ENCODE measurements at places on chromosomes 6 and 20.

DNA sequence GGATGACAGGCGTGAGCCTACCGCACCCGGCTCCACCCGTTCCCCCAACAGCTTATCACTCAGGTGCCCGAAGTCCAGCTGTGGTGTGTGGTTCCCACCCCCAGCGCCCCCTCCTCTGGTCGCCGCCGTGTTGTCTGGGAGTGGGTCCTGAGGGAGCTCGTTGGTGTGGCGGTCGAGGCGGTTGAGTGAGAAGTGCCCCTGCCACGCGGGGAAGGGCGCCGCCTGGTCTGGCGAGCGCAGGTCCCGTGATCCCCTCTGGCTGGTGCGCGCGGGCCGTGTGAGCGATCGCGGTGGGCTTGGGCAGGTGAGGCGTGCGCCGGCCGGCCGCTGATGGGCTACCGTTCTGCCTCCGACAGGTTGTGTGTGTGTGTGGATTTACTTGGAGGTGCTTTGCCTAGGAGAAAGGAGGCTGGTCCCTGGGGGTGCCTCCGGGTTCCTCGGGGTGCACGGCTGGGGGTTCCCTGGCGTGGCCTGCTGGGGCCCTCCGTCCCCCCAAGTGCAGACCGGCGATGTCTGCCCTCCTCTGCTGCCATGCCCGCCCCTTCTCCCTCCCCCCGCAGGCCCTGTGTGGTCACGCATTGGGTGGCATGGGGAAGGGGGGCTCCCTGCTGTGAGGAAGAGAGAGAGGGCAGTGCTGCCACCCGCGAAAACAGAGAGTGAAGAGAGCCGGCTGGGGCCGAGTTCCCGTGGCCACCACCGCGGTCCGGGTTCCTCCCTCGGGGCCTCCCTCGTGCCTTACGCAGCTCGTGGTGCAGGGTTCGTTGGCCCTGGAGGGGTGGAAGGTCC lies 336.0 kb upstream of the DEFB115 start:
- DNase-seq: no peak

DNA sequence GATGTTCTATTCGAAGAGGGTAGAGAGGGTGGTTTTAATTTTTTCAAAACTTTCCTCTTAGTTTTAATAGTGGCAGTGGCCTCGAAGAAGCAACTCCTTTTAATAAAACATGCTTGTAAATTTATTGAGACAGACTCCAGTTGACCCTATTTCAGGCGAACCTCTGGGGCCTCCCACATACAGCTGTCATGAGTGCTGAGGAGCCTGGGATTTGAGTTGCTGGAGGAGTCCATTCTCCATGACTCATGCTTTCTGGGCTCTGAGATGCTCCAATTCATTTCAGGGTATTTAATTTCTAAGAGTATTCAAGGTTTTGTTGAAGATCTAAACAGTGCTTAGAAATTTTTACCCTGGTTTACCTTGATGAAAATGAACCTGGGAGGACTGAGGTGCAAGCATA lies 580.4 kb downstream of the CBLN4 start:
- DNase-seq: no peak

DNA sequence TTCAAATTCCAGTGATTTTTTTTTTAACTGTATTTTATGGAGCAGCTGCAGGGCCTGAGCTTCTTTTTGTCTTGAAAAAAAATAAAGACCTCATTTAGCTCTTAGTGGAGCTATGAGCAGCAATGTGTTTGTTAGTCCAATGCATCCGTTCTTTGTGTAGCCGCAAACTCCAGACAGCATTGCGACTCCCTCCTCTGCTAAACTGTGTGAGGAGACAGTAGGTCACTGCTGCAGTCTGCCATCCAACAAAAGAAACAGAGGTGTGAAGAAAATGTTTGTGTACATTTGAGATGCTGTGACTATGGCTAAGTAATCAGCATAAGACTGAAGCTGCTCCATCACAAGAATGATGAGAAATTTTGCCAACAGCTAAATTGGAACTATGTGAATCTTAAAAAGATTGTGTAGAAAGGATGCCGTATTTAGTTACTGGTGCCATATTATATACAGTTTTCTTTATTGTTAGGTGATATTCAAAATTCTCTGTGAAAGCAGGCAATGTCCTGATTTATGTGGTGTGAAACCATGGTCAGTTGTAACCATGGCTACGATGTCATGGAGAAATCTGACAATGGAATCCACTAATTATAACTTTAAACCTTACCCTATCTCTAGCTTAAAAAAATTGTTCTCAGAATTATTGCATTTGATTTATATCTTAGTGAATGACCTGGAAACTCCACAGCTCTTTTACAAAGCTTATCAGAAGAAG lies 428.8 kb upstream of the EPHA7 start:
- DNase-seq: no peak

DNA sequence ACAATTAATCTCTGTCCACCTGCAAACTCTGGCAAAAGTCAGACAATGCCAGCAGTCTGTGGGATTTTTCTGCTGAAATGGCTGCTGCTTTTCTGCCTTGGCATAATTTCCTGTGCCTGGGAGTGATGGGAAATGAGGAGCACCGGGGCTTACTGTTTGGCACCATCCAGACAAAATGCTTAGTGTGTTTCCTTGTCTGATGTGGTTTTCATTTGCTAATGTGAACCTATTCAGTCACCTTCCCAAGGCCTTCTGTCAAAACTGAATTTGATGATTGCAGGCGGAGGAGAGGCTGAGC lies 56.4 kb downstream of the CDH4 start:
- DNase-seq: no peak

- DNase-seq: peak; percentile 1
Measured at GRCh38 chr20:17525650-17526049, 5.5 kb downstream of the BFSP1 start.

DNA sequence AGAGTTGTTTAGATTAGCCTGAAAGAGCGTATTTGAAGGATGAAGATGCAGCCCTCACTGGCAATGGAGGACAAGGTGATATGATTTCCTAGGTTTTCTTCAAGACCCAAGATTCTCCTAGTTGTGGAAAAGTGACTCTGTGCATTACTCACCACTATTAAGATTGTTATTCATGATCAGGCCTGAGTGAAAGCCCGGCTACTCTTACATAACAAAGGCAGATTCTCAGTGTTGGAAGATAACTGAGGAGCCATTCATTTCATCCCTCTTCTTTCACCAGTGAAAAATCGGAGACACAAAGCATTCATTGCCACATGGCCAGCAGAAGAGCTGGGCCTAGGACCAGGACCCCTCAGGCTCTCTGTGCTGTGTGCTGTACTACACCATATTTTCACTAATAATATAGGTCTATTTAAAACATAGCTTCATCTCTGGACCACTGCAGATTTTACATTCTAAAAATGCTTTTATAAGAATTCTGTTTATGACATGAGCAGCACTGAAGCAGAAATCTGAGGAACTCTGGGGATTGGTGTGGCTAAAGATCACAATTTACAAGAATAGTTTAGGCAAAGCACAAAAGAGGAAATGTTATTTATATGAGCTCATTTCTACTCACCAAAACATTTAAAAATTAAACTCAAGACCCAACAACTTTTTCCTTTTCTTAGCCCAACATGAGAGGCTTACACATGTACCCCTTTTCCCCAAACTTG lies 181.9 kb upstream of the CCN2 start:
- peak; percentile 48 for DNase-seq

DNA sequence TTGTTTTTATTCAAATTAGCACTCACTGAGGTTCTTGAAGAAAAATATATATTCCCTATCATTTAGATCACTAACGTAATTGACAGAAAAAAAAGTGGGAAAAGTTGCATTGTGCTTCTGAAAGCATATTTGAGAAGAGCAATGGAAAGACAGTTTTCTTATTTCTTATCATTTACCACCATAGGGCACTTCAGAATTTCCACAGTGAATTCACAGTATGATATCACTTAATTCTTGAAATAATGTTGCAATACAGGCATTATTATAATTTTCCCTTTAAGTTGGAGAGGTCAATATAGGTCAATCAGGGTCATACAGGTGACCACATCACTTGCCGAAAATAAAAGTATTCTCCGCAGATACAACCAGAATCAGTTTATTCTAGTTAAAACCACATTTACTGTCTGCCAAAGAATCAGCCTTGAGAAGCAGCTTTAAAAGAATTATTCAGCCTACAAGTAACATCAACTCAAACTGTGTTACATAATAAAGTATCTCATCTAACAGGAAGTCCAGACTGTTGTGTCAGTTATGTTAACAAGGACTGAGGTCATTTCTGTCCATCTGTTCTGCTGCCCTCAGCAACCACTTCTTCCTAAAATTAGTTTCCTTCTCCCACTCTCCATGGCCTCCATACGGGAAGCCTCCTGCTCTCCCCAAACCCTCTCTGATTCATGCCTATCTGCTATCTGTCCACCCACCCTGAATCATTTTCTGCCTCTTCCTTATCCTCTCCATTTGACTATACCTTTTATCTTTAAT lies 121.2 kb downstream of the SIM1 start:
- DNase-seq: no peak

DNA sequence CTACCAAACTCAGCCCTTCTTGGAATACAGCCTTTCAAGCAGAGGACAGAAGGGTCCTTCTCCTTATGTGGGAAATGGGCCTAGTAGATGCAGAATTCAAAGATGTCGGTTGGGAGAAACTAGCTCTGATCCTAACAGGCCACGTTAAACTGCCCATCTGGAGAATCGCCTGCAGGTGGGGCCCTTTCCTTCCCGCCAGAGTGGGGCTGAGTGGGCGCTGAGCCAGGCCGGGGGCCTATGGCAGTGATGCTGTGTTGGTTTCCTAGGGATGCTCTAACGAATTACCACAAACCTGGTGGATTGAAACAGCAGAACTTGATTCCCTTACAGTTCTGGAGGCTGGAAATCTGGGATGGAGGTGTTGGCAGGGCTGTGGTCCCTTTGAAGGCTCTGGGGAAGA lies 9.1 kb downstream of the MAPK13 start:
- DNase-seq: no peak

- peak; percentile 7 for DNase-seq
Measured at GRCh38 chr6:141488488-141488887, 644.2 kb upstream of the GJE1 start.

GRCh38 chr6:104532462-104532861 lies 327.3 kb downstream of the HACE1 start:
- no peak for DNase-seq

GRCh38 chr20:19130613-19130984 lies 81.8 kb upstream of the SLC24A3 start:
- no peak for DNase-seq

DNA sequence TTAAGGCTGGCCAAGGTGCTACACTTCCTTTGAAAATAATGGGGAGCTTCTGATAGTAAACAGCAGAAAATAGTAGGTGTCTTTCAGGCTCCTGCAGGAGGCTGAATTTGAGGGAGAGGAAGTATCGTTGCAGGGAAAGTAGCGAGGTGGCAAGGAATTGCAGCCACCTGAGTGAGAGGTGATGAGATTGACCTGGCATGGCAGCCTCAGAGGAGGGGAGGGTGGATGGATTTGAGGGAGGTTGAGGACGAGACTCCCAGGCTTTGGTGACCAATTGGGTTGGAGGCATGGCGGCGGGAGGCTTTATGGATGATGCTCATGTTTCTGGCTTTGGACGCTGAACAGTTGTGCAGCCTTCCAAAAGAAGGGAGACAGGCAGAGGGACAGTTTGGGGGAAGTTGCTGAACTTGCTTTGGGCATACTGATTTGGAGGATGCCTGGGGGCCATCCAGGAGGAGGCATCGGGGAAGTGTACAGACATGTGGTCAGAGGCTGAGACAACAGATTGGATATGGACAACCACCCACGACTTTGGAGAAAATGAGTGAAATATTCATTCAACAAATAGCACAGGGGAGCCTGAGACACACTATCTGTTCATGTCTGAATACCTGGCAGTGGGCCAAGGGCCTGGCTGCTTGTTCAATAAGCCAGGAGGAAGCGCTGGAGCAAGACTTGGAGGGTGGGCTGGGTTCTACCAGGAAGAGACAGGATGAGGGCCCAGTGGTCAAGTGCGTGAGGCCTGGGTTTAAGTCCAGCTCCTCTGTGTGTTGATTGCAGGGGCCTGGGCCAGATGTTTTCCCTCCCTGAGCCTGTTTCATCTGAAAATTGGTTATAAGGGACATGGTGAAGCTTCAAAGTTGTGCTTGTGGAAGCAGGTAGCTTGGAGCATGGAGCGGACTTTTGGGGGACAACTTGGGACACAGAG lies 113.2 kb downstream of the CEBPB start:
- DNase-seq: peak; percentile 24

DNA sequence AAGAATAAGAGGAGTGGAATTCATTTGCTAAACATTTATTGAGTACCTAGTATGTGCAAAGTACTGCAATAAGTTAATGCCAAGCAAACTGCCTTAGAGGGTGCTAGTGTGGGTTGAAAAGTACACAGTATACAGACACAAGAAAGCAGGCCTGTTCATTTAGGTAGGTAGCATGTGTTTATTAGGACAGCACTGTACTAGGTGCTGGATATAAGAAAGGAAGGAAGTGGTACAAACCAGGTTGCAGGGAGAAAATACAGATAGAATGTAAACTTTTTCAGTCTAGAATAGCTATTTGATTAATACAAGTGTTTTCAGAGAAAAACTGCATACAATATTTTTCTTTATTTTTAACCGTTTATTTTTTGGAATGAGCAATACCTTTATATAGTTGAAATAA lies 68.1 kb downstream of the PHF20 start:
- no peak for DNase-seq

GRCh38 chr20:17538517-17539170 lies 7.5 kb upstream of the BFSP1 start:
- DNase-seq: peak; percentile 19

GRCh38 chr6:43077981-43078511 lies 1.9 kb downstream of the PTK7 start:
- DNase-seq: no peak

DNA sequence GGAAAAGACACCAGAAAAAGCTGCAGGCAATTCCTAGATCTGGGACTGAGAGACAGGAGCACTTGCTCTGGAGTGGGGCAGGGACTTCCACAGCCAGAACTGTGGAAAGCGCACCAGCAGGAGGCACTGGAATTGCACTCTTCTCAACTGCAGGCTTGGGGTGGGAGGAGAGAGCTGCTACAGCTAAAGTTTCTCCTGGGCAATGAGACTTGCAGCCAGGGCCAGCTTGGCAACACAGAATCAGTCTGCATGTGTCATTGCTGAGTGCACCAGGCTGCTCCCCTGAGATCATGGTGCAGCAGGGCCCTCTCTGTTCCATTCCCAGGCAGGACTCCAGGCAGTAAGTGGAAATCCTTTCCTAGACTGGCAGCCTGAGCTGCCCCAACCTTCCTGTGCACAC lies 145.8 kb downstream of the INSM1 start:
- no peak for DNase-seq

- DNase-seq: peak; percentile 63
Measured at GRCh38 chr6:26594730-26595632, 1.8 kb upstream of the ABT1 start.

DNA sequence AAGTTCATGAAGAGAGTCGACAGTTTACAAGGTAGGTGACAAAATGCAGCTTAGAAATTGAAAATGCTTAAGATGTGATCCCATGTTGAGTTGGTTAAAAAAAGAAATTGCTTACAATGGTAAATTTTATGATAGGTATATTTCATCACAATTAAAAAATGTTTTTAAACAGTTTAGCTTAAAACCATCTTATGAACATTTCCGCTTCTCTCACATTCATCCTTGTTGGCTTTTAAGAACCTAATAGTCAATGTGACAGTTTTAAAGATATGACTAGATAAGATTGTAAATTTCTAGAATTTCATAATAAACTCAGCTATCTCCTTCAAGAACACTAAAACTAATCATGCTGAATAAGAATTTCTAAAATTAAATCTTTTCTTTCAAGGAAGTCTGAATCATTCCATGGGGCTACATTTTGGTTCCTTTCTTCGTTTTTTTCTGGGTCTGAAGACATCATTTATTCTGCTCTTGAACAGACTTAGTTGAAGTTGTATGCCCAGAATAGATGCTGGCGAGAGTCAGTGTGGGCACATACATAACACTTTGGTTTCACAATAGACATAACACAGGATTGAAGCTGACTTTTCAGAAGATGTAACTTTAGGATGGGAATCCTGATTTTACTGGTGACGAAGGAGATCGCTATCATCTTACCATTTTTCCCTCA lies 35.9 kb upstream of the LTV1 start:
- DNase-seq: no peak

GRCh38 chr6:131733376-131734016 lies 22.7 kb upstream of the CTAGE9 start:
- DNase-seq: peak; percentile 34
